ENCODE measurements at places on chromosomes 11 and 22.

DNA sequence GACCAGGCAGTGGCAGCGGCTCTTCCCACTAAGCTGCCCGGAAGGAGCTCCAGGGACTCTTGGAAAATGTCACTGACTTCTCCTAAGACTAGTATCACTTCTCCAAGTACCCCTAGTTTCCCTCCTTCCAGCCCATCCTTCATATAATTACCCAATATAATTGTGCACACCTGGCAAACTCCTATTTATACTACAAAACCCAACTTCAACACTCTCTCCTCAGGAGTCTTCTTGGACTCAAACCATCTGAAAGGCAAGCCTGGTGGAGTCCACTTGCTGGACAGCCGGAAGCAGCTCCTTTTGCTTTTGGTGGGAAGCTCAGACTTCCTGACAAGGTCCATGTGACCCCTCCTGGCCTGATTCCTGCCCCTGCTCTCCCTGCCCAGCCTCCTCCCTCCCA, 955.9 kb downstream of the TBC1D22A start:
- DNase-seq = no peak

DNA sequence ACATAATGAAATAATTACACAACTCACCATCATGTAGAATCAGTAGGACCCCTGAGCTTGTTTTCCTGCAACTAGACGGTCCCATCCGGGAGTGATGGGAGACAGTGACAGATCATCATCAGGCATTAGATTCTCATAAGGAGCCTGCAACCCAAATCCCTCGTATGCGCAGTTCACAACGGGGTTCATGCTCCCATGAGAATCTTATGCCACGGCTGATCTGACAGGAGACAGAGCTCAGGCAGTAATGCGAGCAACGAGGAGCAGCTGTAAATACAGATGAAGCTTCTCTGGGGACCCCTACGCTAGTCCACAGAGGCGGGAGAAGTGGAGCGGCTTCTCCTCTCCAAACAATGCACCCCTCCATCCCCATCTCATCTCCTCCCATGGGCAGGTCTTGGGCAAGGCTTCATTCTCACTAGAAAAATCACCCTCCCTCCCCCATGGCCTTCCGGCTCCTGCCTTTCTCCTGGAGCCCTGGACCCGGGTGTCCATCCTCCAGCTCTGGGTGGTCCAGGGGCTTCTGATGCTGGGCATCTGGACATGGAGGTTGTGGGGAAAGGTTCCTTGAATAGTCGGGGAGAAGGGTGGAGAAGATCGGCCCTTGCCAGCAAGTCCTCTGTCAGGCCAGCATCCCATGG, 16.2 kb upstream of the RAC2 start:
- no peak for DNase-seq

GRCh38 chr11:103406357-103406756, 297.1 kb downstream of the DYNC2H1 start:
- no peak for DNase-seq

DNA sequence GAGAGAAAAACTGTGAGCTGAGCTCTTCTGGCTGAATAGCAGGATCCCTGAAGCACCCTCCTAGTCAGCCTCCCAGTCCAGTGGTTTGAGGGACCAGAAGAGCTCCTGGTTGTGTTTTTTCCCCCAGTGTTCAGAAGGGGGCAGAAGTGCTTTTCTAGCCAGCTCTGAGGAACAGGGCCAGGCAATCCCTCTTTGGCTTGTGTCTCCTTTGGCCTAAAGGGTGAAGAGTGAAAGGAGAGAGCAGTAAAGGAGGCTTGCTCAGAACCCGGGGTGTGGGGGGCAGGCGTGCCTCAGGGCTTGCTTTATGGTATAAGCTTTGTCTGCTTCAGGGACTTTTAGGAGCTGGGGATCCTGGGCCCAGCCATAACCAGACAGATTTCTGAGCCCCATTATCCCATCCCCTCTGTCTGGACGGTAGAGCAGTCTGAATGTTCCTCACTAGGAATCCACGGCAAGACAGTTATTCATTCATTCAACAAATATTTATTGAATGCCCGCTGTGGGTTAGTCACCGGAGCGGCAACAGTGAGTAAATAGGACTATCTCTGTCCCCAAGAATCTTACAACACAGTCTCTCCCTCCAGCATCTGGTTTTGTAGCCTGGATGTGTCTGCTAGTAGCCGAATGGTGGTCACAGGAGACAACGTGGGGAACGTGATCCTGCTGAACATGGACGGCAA, 14.5 kb downstream of the ACP2 start:
- no peak for DNase-seq

GRCh38 chr11:102389253-102389652, 42.2 kb downstream of the BIRC2 start:
- DNase-seq = no peak

DNA sequence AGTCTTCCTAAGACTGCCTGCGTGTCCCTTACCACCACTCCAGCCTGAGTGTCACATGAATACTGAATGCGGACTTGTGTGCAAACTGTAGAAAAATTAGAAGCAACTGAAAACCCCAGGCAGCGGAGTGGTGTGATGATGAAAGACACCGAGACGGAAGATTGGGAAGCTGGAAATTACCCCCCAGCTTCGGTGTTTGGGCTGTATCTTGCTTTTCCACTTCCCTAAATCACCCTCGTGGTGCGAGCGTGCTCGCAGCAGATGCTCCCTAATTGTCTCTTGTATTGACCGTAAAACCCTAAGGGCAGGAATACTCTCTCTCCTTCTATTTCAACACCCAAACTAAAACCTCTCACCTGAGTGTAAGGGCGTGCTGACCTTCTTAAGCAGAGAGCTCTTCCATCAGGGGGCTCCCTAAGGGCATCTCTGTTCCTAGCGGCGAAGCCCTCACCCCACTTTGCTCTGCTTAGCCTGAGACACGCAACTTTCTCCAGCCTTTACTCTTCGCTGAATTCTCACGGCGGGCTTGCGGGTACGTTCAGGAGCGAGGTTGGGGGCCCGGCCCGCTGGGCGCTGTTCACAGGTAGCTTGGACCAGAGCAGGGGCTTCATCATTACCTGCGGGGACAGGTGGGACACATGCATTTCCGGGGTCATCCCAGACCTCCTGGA, 62.4 kb downstream of the CRYBB2 start:
- DNase-seq = no peak

DNA sequence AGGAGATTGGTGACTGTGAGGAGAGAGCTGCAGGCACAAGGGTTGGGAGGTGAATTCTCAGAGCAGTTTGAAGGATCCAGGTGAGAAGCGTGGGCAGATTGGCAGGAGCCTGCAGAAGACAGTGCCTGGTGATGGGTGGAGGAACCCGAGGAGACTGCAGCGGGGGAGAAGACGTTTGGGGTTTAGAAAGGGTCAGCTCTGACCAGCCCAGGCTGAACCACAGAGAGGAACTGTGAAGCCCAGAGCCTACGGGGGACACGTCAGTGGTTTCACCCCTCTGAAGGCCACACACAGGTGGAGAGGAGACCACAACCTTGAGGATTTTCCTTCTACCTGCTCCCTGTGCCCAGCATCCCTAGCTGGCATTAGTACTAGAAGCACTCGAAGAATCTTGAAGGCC, 154.8 kb upstream of the TBCEL start:
- no peak for DNase-seq

- no peak for DNase-seq
These were observed 901.5 kb upstream of the CHORDC1 start for GRCh38 chr11:91124363-91124762.

GRCh38 chr11:101439488-101439887, 144.3 kb downstream of the TRPC6 start:
- DNase-seq = no peak

- no peak for DNase-seq
These were observed 100.4 kb upstream of the DDI1 start for GRCh38 chr11:103936059-103936458.

GRCh38 chr11:3074912-3075589, 17.8 kb upstream of the CARS1 start:
- no peak for DNase-seq

- peak; percentile 18 for DNase-seq
These were observed at the start of gene RAB38 for GRCh38 chr11:88174709-88175568. Gene RAB38 (minus strand): TSS chr11:88175443. CDS start chr11:88175384, 59 bp downstream.

DNA sequence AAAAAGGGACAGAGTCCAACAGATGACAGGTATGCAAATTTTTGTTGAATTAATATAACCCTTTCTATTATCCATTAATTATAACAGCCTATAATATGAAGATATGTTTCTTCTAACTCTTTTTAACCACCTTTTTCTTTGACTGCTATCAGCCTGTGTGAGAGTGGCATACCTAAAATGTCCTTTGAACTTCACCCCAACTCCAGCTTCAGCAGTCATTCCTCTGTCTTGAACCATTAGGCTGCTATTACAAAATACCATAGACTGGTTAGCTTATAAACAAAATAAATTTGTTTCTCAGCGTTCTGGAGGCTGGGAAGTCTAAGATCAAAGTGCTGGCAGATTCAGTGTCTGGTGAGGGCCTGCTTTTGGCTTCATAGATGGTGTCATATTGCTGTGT, 564.6 kb upstream of the FAT3 start:
- no peak for DNase-seq

- DNase-seq = peak; percentile 61
These were observed 471 bp downstream of the ARVCF start for GRCh38 chr22:20015971-20016733.

DNA sequence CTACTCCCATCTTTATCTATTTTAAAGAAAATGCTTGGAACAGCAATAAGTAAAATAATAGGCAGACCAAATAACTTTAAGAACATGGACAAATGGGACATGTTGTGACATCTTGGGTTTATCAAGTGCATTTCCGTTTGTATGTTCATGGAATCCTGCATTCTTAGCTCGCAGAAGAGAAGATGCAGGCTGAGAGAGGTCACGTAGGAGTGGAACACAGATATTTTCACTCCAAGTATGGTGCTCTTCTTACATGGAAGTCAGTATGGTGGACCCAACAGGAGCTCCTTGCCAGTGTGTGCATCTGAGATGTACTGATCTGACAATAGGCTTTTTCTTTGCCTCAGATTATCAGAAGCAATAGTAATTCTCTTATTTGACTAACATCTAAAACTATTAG, 1.7 kb downstream of the E2F8 start:
- DNase-seq = no peak

DNA sequence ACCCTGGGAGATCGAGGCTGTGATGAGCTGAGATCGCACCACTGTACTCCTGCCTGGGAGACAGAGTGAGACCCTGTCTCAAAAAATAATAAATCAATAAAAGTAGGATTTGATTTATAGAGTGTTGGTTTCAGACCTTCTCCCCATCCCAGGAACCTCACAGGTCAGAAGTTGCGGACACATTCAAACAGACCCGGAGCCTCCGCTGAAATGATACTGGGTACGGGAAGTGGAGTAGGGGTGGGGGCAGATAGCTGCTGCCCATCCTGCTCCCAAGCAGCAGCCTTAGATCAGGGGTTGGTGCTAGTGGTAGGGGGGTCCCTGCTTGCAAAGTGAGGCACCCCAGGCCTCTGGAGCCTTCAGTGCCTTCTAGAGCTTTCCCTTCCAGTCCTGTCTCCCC, 7.8 kb downstream of the PRDM11 start:
- DNase-seq = no peak

DNA sequence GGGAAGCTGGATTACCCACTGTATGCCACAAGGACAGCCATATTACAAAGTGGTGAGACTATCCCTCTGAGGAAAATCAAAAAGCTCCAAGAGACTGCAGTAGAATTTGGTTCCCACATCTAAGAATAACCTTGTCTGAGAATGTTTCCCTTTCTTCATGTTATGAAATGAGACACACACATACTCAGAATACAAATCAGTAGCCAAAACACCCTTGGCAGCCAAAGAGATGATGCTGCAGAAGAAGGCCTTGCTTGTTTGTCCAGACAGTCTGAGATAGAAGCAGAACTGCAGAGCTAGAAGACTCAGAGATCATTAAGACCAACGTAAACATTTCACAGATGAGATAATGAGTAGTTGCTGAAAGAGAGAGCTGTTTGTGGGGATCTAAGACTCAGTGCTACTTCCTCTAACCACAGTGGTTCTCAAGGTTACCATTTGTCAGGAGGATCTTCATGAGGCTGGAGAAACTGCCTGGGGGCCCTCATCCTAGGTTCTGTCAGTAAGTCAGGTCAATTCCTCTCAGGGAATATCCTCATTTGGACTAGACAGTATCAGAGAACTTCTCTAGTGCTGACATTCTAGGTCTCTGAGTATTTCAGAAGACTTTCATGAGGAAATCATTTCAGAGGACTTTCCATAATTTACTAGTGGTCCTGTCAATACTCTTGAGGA, 38.9 kb downstream of the RELT start:
- DNase-seq = no peak

Data from HEK293T (cell line).